ENCODE measurements at places on chromosomes 5 and 9.

DNA sequence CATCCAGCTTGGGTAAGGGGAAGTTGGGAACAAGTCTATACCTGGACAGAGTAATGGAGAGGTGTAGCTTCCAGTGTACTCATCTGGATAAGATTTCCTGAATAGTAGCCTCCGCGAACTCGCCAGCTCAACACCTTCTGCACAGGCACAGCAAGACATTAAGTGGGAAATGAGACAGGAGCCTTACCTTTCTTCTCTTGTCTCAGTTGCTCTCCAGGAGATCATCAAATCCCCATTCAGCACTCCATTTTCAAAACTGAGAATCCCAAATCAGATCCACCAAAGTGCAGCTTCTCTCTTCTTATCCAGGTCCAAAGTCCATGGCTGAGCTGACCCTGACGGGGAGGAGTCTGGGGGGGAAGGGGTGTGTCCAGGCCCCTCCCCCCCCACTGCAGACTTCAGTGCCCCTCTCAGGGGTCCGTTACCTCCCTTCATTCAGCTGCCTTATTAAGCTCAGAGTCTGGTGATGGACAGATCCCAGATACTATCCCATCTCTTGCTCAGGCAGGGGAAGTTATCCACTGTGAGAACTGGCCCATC, 5.9 kb upstream of the MGAT1 start:
- no peak overlapping the region for H3K27ac ChIP-seq
- no peak for DNase-seq
- peaks cover 11% of the 10 kb centered on the region for H3K4me1 ChIP-seq
- no peaks in the 10 kb centered on the region for H3K27me3 ChIP-seq
- peak overlapping the region; percentile 23 for H3K4me3 ChIP-seq
- H3K36me3 ChIP-seq = no peaks in the 10 kb centered on the region

DNA sequence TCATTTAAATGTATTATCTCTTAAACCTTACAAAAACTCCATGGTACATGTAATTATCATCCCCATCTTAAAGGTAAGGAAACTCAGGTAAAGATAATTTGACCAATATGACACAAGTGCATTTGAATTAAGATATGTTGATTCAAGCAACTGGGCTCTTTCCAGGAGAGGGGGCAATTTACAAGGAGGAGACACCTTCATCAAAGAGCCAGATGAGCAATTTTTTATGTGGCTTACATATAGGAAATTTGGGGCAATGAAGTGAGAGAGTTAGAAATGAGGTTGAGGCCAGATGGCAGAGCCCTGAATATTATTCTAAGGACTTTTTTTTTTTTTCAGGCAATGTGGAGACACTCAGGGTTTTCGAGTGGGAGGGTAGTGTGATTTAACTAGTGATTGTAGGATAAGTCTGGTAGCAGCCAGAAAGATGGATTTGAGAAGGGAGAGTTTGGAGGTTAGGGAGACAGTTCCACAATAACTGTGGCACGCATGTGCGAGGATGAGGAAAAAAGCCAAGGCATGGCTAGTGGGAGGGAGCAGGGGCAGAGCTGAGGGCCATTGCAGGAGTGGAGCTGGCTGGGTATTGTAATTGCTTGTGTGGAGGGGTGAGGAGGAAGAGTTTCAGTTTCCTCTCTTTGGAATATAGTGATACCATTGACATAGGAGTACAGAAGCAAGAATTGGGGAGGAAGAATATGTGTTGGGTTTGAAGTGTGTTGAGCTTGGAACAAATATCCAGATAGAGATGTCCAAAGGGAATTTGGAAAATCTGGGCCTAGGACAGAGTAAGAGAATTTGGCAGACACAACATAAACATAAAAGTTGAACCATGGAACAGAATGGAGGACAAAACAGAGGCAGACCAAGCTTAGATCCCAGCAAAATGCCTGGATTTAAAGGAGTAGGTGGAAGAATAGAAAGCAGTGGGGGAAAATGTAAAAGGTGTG, 72.0 kb downstream of the ACTBL2 start:
- H3K4me1 ChIP-seq = no peaks in the 10 kb centered on the region
- no peaks in the 10 kb centered on the region for H3K27me3 ChIP-seq
- no peak overlapping the region for H3K4me3 ChIP-seq
- DNase-seq = no peak

DNA sequence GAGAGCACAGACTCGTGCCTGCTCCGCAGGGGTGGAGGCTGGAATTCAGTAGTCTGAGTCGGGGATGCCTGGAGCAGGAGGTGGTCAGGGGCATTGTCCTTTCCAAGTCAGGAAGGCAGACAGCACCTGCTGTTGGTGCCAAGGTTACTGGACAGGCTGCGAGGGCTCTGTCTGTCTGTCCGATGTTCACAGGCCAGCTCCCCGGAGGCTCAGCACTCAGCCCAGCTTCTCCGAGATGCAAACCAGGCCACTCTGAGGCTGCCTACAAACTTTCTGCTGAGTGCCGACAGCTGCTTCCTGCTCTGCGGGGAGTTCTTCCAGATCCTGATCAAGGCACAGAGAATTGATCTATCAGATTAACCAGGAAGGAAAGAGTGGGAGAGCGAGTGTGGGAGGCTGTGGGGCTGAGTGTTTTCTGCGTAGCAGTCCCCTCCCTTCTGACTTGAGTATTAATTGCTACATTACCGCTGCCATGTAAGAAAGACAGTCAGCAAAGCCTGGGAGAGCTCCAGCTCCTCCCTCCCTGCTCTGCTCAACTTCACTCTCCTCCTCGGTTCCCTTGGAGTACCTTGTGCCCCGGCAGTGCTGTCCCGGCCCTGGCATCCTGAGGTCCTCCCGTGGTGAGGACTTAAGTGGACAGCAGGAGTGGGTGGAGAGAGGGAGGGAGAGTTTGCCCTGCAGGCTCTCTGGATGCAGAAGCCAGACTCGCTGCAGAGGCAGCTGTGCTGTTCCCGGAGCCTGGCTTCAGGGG, 36.0 kb downstream of the KCNMB1 start:
- DNase-seq = no peak
- H3K4me1 ChIP-seq = peaks cover 18% of the 10 kb centered on the region
- H3K4me3 ChIP-seq = no peak overlapping the region
- no peaks in the 10 kb centered on the region for H3K36me3 ChIP-seq
- H3K27me3 ChIP-seq = no peaks in the 10 kb centered on the region

DNA sequence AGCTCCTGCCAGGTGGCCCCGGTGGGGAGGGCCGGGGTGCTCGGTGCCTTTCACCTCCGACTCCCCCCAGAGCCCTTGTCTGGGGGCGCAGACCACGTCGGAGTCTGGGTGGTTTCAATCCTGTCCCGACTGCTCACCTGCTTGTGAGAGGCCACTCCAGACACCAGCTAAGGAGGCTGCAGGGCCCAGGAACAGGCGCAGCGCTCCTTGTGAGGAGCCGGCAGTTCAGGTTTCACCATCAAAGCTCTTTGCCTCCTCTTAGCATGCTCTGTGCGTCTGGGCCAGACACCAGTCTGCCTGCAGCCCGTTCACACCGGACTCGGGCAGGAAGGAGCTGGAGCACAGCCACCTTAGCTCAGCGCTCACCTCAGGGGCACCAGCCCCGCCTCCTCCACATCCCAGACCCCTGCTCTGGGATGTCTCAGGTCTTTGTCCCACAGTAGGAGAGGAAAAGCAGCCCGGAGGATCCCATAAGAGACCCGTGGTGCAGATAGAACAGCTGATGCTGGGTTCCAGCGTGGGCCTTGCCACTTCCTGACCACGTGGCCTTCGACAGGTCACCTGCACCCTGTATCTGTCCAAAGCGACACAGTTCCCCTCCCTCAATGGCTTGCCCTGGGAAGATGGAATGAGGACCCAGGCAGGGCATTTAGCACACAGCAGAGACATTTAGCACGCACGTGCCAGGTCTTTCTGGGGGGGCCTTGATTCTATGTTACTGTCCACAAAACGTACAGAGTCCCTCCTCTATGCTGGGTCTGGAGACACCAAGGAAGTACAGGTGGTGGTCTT, 106.2 kb upstream of the LMX1B start:
- H3K36me3 ChIP-seq = no peaks in the 10 kb centered on the region
- no peak for DNase-seq
- no peak overlapping the region for H3K4me3 ChIP-seq
- no peaks in the 10 kb centered on the region for H3K4me1 ChIP-seq
- H3K27ac ChIP-seq = no peak overlapping the region

DNA sequence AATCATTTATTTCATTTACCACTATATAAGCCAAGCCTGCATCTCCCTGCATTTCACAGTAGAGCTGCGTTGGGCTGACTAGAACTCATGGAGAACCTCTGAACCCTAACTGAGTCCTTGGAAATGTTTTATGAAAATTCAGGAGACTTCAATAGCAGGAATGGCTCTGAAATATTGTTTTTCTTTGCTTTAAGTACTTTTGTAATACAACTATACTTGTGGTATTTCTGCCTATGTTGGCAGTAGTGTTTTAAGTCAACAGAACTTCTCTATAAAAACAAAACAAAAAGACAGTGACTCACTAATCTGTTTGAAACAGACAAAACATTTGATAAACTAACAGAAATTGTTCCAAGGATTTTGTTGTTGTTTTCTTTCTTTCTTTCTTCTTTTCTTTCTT, 489.2 kb upstream of the MEF2C start:
- peaks cover under 1% of the 10 kb centered on the region for H3K27me3 ChIP-seq
- H3K27ac ChIP-seq = no peak overlapping the region
- no peaks in the 10 kb centered on the region for H3K4me1 ChIP-seq
- no peak overlapping the region for H3K4me3 ChIP-seq

DNA sequence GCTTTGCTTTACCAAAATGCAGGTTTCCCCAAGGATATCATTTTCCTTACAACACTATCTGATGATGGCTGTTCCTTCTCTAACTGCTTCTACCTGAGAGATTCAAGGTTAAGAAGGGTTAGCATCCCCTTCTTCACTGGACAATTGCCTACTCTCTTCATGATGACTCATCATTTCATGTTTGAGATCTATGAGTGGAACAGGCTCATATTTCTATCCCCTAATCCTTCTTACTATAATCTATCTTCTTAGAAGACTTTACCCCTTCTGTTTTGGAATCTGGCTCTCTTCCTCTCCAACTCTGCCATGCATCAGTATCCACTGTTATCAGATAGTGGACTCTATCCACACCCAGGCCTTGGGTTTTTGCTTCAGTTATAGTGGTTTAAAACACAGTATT, 54.3 kb downstream of the NR3C1 start:
- H3K27me3 ChIP-seq = no peaks in the 10 kb centered on the region
- DNase-seq = no peak
- H3K36me3 ChIP-seq = no peaks in the 10 kb centered on the region
- no peak overlapping the region for H3K27ac ChIP-seq
- no peak overlapping the region for H3K4me3 ChIP-seq

GRCh38 chr5:9547122-9547947, 1.5 kb upstream of the SEMA5A start:
- no peak overlapping the region for H3K27ac ChIP-seq
- H3K27me3 ChIP-seq = peaks cover 3% of the 10 kb centered on the region
- peak overlapping the region; percentile 35 for H3K4me3 ChIP-seq

- H3K4me3 ChIP-seq = no peak overlapping the region
- no peak for DNase-seq
- no peaks in the 10 kb centered on the region for H3K36me3 ChIP-seq
- no peak overlapping the region for H3K27ac ChIP-seq
- no peaks in the 10 kb centered on the region for H3K27me3 ChIP-seq
- no peaks in the 10 kb centered on the region for H3K4me1 ChIP-seq
Observed at GRCh38 chr5:7376871-7377270, 19.1 kb upstream of the ADCY2 start.

- H3K4me3 ChIP-seq = no peak overlapping the region
- no peak for DNase-seq
- H3K27ac ChIP-seq = no peak overlapping the region
- no peaks in the 10 kb centered on the region for H3K27me3 ChIP-seq
Observed at GRCh38 chr5:135171336-135171735, 137.3 kb upstream of the PITX1 start.

DNA sequence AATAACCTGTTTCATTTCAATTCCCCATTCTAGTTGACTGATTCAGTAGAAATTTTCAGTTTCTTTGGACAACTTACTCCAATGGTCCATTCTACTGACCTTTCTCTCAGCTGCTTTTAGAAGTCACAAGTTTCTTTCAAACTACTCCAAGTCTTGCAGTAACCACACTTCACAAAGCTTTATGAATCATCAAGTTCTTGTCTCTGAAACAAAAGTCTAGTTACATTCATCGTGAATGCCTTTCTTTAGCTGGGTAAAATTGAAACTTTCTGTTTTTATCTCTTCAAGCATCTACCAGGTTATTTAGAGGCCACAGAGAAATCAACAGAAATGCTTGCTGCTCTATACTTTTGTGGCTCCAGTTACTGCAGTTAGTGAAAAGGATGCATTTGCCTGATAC, 405.4 kb downstream of the TMEM232 start:
- H3K27me3 ChIP-seq = no peaks in the 10 kb centered on the region
- no peak for DNase-seq
- no peaks in the 10 kb centered on the region for H3K4me1 ChIP-seq

Measured in H1 (cell line).